ENCODE measurements at places on chromosomes 7 and 10. TPM values are rescaled to one million over a fixed set of nuclear protein-coding genes. Genes with fewer than 3 reads are reported as not detected.

DNA sequence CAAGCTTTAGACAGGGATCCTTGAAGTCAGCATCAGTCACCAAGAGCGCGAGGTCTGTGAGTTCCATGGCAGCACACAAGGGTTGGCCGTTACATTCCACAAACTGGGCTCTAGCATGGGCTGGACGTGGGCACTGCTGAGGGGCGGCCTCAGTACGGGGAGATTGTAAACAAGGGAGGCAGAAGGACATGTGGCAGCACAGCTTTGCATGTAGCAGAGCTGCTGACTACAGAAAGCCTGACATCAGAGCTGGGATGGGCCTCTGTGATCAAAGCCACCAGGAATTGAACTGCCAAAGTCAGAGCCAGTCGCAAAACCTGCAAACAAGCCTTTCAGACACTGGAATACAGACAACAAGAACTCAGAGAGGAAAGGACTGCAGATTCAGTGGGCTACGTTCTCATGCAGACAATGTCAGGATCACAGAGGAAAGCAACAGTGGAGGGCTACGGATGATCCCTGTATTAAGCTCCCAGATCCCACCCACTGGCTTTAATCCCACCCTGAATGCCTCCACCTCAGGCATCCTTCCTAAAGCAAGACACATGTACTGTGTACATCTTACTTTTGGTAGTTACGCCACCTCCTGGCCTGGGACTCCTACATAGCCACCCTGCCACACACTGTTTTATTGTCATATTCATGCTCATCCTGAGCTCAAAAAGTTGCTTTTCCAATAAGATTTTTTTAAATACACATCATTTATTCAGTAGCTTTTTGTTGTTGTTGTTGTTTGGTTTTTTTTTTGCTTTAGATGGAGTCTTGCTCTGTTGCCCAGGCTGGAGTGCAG lies 291.1 kb upstream of the IMMP2L start:
- DNase-seq: no peak

DNA sequence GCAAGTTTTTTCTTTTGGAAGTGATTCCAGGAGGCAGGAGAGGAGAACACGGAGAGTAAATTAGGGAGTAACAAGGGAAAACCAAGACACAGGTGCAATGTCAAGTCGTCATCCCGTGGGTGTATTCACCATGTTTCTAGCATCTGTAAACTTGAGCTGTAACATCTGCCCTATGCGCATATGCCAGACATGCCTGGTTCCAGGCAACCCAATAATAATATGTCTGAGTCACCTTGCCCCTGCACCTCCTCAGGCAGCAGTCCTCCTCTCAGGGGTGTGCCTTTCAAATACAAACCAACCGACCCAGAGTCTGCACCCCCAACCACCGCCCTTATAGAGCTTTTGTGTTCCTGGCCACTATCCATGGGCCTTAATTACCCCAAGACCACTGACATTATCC lies 107.0 kb upstream of the PDE1C start:
- DNase-seq: no peak

- DNase-seq: no peak
Measured at GRCh38 chr10:7892146-7892545, 73.8 kb downstream of the TAF3 start.

DNA sequence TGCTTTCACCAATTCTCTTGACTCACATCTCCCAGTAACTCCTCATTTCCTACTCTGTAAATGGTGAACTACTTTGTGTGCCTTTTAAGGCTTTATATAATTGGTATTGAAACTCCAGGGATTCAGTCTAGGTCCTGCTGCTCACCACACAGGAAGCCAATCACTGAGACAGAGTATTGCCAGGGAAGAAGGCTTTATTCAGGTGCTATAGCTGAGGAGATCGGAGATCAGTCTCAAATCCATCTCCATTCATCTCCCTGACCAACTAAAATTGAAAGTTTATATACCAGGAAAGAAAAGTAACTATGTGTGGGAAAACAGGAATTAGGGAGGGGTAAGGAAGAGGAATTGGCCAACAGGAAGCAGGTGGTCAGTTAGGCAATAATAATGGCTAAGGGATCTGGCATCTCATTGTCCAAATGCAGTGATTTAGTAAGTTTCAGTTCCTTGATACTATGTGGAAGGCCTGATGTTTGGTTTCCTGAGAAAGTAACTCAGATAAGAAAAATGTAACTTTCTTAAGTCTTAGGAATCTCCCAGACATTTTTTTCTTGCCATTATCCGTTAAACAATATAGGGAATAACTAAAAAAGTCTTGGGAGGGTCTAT lies 10.2 kb upstream of the SDHAF3 start:
- DNase-seq: no peak

The NEBL gene
- not detected for polyA plus RNA-seq

The EVX1 gene
- not detected for polyA plus RNA-seq

Measured in BJ (cell line).